ENCODE measurements at places on chromosomes 12 and 14.

GRCh38 chr12:58774731-58775130, 145.6 kb downstream of the LRIG3 start:
- no peak for DNase-seq

GRCh38 chr12:103181366-103182152, 224.1 kb downstream of the ASCL1 start:
- DNase-seq: no peak

- DNase-seq: no peak
These were observed 31.0 kb upstream of the TMTC2 start for GRCh38 chr12:82655751-82656150.

DNA sequence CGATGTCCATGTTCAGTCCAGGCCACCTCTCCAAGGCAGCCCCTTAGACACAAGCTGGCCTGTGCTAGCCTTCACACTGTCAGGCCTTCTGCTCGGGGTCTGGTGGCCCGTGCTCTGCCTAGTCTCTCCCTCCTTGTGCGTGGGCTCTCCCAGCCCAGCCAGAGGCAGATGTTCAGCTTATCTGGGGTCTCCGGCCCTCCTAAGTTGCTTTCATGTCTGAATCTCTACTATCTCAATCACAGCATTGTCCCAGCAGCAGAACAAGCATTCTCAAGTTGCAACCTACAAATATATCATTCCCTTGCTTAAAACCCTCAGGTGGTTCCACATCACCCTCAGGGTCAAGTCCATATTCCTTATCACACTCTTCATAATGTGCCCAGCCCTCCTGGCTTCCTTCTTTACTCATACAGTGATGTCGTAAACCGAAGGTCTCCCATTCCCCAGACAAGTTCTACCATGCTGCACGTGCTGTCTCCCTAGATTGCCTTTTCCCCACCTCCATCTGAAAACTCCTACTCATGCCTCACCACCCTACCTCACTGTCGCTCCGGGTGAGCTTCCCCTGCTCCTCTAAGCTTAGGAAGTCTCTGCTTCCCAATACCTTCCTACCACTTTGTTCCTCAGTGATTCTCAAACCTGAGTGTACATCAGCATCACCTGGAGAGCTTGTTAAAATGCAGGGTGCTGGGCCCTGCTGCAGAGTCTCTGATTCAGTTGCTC, 1.5 kb downstream of the KRT73 start:
- no peak for DNase-seq

- DNase-seq: no peak
These were observed 1007.4 kb upstream of the NOVA1 start for GRCh38 chr14:27605282-27605681.

- no peak for DNase-seq
These were observed 13.0 kb downstream of the TMEM52B start for GRCh38 chr12:10191865-10192264.

DNA sequence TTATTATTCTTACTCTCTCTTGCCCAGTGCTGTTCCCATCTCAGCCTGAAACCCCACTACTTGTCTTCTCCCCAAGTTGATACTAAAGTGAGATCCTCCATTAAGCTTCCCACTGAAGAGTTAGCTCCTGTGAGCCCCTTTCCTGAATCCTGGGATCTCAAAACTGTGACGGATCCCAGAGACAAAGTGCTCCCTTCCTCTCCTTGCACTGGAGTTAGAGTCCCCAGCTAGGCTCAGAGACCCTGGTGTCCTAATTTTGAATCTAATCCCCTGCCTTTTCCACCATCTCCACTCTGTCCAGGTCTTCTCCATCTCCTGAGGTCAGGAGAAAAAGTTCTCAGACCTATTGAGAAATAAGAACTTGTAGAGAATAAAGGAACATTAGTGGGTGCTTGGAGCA, 17.6 kb upstream of the TBX3 start:
- DNase-seq: no peak

GRCh38 chr12:120538281-120539156, 4.4 kb downstream of the RNF10 start:
- no peak for DNase-seq

- no peak for DNase-seq
These were observed 562.0 kb downstream of the ETNK1 start for GRCh38 chr12:23186950-23187349.

GRCh38 chr14:105217774-105218173, 30.6 kb upstream of the BTBD6 start:
- no peak for DNase-seq

GRCh38 chr14:89540830-89541470, 123.9 kb upstream of the FOXN3 start:
- DNase-seq: no peak

- DNase-seq: no peak
These were observed 351.6 kb upstream of the TBX3 start for GRCh38 chr12:115035535-115036107.

DNA sequence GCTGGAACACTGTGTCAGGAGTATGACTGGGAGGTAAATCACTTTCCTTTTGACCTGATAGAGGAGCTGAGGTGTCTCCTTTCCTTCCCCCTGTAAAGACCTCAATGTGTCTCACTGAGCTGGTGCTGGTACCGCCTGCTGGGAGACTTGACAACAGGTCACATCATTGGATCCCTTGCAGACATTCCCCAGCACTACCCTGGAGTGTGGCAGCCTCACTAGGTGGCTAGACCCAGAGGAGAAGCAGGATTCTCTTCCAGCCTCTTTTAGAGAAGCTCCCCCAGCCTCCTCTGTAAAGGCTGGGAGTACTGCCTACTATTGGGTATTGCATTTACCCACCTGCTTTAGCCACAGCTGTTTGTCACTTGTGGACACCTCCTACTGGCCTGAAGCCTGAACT, 223.9 kb downstream of the ADGRD1 start:
- no peak for DNase-seq

- no peak for DNase-seq
These were observed 76.1 kb downstream of the GALNT4 start for GRCh38 chr12:89448526-89448925.

- no peak for DNase-seq
These were observed 123.8 kb upstream of the LRFN5 start for GRCh38 chr14:41482861-41483260.

DNA sequence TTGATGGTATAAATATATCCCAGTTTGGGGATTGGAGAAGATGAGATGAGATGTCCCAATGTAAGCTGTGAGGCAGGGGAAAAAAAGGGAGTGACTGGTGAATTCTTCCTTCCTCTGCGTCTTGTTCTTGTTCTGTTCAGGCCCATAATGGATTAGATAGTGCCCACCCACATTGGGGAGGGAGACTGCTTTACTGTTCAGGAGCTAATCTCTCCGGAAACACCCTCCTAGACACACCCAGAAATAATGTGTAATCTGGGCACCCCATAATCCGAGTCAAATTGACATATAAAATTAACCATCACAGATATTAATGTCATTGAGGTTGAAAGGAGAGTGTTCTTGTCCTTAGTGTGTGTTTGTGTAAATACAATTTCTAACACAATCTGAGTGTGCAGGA, 29.3 kb downstream of the ETV6 start:
- DNase-seq: no peak

DNA sequence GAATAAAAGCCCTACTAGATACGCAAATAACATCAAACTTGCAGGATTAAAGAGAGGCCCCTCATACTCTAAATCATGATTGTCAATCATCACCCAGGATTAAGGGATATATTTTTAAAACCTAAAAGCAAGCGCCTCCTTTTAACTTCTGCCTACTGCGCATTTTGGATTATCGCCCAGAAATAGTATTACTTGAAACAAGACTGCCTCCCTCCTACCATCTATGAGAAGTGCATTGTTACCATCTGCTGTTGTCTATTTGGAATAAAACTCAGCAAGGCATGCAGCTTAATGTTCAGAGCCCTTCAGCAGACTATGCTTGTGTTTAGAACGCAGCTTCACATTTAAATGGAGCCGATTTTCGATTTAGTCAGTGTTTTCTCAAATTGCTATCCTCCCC, 79.6 kb downstream of the EXOC5 start:
- no peak for DNase-seq

DNA sequence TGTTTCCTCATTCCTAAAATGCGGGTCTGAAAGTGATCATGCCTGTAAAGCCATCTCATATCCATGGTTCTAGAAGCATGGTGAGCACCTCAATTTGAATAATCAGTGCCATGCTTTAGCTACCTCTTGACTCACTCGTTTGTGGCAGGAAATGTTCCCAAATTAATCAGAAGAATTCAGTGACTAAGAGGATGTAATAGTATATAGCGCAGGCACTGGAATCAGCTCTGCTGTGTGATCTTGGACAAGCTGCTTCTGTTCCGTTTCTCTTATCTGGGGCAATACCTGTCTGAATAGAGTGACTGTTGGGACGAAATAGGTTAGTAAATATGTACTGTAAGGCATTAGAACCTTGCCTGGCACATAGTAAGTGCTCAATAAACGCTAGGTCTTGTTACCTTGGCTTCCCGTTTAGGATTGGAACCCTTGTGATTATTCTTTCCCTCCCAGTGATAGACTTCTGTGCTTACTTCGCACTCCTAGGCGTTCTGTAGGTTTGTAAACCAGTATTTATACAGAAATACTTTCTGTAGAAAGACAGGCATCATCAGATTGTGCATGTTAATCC, 820 bp upstream of the SMAGP start:
- DNase-seq: no peak

DNA sequence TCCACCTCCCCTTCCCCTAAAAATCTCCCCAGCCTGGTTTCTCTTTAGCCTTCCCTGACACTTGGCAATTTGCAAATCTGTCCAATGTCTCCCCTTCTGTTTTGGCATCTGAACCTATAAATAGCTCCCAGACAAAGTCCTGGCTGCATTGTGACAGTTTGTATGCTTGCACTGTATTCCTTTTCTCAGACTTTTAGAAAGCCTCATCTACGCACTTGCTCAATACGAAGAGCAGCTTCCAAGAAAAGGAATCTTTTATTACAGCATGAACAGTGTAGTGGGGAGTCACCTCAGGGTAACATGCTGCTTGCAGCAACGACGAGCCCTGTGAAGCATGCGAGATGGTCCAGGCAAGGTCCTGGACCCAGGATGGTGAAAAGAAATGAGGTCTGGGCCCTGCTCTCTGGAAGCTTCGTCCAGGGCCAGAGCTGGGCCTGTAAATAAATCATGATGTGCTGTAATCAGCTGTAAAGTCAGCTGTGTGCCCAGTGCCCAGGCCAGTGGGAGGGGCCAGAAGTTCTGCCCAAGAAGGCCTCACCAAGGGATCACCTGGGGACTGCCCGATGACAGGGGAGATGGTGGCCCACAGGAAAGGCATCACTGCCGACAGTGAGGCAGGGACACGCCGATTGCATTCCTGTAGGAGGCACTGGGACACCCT, 88.3 kb downstream of the RIN3 start:
- DNase-seq: no peak

DNA sequence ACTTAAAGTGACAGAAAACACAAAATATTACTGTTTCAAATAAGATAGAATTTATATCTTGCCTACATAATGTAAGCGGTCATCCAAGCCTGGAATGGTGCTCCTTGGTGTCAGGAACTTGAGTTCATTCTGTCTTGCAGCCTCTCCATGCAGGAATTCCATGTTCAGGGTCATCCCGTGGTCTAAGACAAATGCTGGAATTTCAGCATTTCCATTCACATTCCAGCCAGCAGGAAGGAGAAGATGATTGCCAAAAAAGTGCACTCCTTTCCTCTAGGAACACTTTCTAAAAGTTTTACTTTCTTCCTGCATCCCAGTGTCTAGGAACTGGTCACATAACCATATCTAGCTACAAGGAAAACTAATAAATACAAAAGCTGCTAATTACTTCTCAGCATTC, 106.3 kb downstream of the PTPRO start:
- no peak for DNase-seq

DNA sequence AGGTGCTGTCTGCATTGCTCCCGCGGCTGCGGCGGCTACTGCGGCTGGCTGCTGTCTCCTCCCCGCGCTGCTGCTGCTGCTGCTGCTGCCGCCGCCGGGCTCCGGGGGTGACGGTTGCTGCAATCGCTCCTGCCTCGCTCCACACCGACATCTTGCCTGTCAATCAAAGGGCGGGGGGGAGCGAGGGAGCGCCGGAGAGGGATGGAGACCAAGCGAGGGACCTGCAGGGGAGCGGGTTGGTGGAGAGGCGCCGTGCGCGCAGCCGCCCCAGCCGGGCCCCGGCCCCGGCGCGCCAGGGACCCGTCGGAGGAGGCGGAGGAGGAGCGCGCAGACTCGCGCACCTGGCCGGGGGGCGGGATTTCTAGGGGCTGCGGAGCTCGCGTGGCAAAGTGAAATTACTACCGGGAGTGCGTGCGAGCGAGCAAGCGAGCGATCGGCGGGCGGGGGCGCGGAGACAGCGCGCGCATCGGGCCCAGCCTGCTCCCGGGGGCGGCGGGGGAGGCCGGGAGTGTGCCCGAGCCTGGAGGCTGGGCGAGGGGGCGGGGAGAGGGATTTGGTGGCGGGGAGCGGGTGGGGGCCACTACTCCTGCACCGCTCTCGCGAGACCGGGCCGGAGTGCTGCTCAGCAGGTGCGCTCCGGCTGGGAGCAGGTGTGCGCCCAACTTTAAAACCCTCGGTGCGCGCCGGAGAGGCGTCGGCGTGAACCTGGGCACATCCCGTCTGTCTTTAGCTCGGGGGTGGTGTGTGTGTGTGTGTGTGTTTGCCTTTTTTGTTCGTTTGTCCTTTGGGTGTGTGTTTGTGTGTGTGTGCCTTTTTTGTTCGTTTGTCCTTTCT, at the start of gene KSR2:
KSR2 (minus strand) TSS at position 165 of the 834 bp plus-strand sequence. CDS start 735 bp downstream, outside the sequence.
- DNase-seq: no peak

DNA sequence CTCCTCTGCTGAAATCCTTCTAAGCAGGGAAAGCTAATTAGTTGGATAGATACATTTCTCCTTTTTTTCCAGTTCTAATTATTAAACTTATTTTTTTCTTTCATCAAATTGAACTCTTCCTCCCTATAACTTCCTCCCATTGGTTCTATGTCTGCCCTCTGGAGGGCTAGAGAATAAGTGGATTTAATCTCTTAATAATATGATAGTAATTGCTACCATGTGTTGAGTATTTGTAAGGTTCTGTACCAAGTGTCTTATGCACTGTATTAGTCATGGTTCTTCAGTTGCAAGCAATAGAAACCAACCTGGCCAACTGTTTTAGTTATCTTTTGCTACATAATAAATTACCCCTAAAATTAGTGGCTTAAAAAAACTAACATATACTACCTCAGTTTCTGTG, 190.5 kb upstream of the PLXNC1 start:
- DNase-seq: no peak

DNA sequence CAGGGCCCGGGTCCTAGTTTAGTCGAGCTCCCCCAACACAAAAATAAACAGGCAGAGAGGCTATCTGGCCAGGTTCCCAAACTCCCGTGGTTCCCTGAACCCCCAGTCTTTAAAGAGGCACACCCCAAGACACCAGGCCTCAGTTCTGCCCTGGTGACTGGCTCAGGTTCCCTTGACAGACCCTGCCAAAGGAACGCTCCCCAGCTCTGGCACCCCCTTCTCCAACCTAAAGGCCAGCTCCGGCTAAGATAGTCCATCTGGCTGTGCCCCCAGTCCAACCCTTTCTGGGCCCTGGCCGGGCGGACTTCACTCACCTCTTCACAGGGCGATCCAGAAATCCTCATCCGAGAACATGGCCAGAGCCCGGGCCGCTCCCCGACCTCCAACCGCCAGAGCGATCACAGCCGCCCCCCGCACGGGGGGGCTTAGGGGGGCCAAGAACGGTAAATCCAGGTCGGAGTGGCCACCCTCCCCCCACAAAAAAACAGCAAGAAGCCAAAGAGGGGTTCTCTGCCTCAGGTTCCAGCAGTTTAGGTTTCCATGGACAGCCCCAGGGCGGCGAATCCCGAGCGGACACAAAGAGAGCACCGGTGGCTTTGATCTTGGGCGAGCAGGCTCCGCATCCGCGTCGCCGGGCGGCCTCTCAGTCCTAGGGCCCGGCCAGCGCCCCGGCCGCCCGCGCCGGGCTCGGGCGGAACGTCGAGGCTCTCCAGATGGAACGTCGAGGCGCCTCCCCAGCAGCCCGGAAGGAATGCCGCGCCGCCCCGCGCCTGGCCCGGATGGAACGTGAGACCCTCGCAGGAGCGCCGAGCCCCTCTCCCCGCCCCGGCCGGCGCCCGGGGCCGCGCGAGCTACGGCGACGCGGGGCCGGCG, 1.1 kb downstream of the KMT2D start:
- no peak for DNase-seq

Measured in stimulated activated CD8-positive, alpha-beta memory T cell treated with anti-CD3 and anti-CD28 coated beads, Interleukin-4, amount 100 ng/mL, for 1 hour (primary cell).